ENCODE measurements at places on chromosomes 13 and 19.

DNA sequence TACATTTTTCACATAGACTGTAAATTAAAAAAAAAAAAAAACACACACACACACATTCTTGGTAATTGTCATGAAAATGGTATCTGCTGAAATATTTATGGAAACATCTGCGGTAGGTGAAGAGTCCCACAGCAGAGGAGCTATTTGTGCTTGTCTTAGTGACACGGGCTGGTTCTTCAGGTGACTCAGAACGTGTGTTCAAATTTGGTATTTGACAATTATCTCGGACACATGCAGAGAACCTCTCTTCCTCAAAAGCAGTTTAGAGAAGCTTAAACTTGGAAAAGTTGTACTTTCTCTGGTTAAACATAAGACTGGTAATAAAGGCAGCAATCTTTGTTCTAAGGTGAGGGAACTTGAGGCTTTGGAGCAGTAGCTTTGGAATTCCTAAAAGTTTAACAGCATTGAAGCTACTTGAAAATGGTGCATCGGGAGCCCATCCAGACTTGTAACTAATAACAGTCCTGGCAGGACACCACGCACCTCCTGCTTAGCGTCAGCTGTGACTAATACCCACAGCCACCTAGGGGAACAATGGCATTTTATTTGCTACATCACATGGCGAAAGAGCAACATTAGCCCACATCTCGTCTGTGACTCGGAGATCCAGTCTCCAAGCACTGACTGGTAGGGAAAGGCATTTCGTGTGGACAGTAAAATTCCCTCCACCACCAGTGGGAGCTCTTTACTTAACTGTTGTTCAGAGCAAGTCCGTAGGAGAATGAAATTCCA is 1505.1 kb upstream of the SLC10A2 start:
- DNase-seq, result peak; percentile 26

GRCh38 chr13:46290434-46290833 is 78.7 kb downstream of the LRRC63 start:
- DNase-seq, result no peak

DNA sequence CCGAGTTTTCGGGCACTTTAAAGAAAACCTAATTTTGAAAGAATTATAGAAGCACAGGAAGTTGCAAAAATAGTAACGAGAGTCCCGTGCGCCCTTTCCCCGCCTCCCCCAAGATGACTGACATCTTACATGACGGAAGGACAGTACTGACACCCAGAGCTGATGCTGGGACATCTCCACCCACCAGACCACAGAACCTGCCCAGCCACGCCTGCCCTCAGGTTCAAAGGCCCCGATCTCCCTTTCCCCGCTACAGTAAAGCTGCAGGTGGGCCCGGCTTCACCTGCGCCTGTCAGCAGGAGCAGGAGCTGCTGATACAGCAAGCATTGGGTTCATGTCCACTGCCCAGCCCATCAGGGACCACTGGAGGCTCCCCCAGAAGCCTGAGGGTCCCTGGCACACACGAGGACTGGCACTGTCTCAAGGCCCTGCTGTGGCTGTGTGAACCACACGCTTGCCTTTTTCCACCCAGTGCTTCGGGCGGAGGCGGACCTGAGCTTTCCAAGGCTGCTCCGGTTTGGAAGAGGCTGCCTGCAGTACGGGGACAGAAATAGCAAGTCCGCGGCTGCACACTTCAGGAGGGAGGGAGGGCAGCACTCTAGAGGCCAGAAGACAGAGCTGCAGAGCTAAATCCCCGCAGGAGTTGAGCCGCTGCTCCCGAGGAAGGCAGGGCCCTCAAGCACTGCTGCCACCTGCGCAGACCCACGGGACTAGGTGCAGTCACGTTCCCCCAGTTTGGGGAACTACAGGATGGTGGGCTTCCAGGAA is 8.7 kb downstream of the MAP2K2 start:
- DNase-seq, result no peak

GRCh38 chr19:48970923-48971395 is 5.8 kb downstream of the FTL start:
- peak; percentile 61 for DNase-seq

DNA sequence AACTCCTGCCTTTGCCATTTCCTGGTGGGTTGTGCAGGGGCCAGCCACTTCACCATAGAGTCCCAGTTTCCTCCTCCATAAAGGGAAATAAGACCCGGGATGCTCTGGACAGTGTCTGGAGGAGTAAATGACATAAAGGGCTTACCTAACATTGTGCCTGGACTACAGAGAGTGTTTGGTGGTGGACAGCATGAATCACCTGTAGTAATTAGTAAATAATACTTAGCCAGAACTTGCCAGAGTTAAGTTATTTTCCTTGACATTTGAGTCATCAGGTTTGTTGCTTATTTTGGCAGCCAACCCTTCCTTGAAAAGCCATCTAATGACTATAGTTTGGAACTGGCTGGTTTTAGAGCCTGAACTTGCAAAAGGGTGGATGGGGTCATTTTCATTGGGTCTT is 159.2 kb downstream of the SLC7A1 start:
- DNase-seq, result no peak

DNA sequence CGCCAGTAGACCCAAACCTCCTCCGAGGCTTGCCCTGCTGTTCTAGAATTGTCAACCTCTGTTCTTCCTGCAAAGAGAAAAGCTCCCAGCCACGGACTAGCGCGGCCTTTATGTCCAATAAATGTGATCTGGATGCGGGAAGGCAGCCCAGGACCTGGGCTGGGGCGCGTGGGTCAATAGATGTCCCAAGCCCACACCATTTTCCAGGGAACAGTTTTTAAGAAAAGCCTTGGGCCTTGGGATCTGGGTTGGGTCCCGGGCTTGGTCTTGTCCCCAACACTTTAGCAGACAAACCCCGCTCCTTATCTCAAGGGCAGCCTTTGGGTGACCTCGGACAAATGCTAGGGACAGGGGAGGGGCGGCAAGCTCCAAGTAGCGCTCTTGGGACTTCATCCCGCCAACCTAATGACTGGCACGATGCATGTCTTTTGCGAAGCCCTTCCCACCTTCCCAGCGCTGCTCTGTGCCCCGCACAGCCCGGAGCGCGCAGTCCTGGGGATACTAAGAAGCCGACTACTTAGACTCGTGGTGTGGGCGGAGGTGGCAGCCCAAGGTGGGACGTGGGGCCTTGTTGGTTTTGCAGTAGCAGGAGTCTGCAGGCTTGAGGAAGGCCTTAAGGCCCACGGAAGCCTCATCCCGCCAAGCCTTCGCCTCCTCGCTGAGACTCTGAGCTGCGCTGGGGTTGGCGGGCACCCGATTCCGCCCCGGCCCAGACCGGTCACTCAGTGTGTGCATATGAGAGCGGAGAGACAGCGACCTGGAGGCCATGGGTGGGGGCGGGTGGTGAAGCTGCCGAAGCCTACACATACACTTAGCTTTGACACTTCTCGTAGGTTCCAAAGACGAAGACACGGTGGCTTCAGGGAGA is 10.8 kb downstream of the SOX21 start:
- DNase-seq, result no peak

DNA sequence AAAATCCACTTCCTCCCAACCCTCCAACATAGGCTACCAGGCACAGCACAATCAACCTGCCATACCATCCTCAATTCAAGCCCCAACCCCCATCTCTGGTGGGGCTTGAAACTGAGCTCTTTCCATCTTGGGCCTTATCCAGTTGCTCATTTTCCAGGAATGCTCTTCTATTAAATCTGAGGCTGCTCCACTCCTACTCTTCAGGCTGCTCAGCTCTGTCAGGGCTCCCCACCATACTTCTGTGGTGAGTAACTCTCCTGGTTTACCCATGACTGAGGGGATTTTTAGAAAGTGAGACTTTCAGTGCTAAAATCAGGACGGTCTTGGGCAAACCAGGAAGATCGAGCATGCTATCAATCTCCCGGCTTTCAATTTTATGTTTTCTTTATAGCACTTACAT is 512.8 kb downstream of the LMO7 start:
- no peak for DNase-seq
